ENCODE measurements at places on chromosomes 7 and 10.

GRCh38 chr7:40248681-40249080 is 113.9 kb downstream of the SUGCT start:
- no peak for ATAC-seq

GRCh38 chr10:4270116-4270515 is 485.1 kb upstream of the KLF6 start:
- ATAC-seq, result no peak

DNA sequence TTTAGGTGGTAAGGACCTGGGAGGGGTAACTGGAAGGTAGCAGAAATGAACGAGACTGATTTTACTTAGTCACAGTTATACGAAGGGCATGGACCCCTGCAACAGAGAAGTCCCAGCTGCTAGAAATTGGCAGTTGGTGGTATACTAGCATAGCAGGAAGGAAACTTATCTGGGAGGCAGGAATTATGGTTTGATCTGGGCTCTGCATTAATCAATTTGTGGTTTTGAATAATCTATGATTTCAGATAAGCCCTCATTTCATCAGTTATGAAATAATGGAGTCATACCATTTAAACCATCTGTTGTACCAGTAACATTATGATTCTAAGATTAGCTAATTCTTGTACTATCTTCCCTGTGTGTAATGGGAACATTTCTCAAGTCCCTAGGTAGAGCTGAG is 54.0 kb upstream of the TMEM229A start:
- ATAC-seq, result no peak

DNA sequence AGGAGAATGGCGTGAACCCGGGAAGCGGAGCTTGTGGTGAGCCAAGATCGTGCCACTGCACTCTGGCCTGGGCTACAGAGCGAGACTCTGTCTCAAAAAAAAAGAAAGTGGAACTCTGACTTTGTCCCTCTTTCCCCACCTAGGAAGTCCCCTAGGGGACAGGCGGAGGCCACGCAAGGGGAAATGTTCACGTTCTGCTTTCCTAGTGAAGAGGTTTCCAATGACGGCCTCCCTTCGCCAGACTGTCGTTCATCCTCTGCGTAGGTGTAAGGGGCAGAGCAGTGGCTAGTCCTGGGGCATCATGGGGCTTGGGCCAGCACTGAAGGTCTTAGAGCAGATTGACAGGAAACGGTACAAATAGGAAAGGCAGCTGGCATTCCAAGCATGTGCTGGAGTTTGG is 30.6 kb downstream of the SUFU start:
- no peak for ATAC-seq

DNA sequence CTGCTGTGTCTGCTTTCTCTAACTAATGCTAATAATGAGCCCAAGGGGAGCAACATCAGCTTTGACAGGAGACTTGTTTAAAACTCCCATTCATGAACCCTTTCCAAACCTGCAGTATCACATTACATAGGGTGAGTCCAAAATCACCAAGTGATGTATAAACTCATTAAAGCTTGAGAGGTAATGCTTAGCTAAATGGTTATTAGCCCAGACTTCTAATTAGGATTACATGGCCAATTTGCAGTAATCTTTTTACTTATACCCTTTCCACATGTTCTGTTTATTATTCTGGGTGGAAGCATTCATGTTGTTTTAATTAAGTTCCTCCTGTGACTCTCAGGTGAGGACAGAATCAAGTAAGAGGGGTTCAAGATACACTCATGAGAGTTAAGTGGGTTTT is 17.5 kb downstream of the ZNF138 start:
- ATAC-seq, result no peak

GRCh38 chr10:34131152-34131551 is 683.9 kb downstream of the PARD3 start:
- ATAC-seq, result no peak

- no peak for ATAC-seq
These were observed 422.0 kb downstream of the CALN1 start for GRCh38 chr7:71990138-71990462.

DNA sequence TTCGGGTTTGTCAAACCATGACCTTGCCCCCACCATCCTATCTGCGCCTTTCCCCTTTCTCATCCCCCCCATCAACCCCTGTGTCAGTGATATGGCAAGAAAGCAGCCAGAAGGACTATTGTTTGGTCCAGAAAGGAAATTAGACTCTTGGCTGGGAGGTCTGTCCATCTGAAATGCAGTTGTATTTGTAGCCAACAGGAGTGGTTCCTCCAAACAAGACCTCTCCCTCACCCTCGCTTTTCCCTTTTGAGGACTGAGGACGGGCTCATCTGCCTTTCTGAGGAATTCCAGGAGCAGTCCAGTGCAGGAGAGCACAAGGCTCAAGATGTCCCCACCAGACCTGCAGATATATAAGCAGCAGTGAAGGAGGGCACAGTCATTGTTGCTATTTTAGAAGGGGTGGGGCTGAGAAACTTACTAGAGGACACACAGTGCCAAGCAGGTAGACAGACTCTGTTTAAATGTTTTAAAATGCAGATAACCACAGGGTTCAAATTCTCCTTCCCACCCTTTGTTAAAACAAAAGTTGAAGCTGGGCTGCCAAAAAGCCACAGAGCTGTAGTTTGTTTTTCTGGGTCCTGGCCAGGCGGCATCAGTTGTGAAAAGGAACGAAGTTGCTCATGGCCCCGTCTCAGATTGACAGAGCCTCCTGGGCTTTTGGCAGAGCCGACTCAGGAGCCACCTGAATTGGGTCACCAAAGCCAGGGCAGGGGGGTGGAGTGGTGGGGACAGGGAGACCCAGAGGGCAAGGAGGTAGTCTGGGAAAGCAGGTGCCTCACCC is 37.3 kb downstream of the CYP17A1 start:
- ATAC-seq, result no peak

DNA sequence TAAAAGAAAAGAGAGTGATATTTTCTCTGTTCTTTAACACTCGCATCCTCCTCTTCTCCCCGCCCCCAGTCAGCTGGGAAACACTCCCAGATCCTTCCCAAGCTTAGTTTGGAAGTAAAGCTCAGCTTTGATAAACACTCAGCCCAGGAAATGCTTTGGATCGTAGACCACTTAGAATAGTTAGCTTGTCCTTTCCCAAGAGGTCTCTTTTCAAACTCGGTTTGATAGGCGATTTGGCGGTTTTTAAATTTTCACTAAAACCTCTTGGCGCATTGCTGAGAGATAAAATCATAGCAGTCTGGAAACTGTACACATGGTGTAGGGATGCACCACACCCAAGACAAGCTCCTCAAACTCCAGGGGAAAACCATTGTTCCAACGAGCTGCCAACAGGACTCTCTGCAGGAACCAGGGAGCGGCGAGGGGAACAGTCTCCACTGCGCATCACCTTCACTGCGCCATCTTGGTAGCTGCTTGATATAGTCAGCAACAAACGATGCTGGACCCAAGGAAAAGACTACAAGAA is 22.3 kb downstream of the SMURF1 start:
- no peak for ATAC-seq

DNA sequence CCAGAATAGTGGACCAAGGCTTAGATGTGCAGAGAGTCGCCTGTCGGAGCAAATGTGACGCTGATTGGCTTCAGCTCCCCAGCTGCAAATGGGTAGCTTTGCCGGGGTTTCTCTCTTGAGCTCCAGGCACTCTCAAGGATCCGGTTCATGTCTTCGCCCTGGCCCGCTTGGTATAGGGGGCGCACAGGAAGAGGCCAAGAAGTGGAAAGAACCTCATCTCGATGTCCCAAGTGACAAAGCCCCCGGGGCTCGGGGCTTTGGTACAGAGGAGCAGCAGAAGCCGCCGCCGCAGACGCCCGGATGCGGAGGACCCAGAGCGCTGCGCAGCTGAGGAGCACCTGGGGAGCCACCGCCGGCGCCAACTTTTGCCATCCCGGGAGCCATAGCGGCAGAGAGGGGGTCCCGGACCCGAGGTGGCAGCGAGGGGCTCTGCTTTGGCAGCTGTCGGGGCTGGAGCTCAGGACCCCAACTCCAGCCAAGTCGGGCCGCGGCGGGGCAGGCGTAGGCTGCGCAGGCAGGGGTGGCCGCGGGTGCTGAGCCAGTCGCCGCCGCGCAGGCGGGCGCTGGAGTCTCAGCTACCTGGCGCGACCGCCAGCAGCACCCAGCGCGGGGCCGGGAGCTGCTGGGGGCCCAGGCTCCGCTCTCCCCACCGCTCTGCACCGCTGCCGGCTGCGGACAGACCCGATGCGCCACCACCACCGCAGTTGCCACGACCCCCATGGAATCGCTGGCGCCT is 466.6 kb downstream of the XPNPEP1 start:
- ATAC-seq, result no peak

DNA sequence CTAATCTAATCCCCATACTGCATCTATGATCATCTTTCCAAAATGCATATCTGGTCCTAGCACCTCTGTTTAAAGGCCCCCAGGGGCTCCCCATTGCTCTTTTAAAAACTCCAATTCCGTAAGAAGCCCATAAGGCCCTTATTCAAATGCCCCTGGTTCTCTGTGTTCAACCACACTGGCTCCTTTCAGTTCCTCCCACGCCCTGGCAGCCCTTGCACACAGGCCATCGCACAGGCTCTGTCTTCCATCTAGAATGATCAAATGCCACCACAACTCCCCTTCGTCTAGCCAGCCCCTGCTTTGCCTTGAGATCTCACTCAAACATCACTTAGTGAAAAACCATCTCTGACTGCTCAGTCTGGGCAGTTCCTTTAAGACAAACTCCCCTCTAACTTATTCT is 112.9 kb upstream of the LYZL2 start:
- ATAC-seq, result peak; percentile 49

- ATAC-seq, result peak; percentile 43
These were observed at the start of gene TMEM243 for GRCh38 chr7:87219545-87220025. TSS of gene TMEM243 (minus strand) at chr7:87219732. CDS start at chr7:87219503, 229 bp downstream.

- ATAC-seq, result no peak
These were observed 49.4 kb upstream of the BET1 start for GRCh38 chr7:94053532-94053931.

- peak; percentile 79 for ATAC-seq
These were observed at the start of gene JMJD1C for GRCh38 chr10:63465293-63466143. TSS of gene JMJD1C (minus strand) at chr10:63465977. CDS start at chr10:63465662, 315 bp downstream.

DNA sequence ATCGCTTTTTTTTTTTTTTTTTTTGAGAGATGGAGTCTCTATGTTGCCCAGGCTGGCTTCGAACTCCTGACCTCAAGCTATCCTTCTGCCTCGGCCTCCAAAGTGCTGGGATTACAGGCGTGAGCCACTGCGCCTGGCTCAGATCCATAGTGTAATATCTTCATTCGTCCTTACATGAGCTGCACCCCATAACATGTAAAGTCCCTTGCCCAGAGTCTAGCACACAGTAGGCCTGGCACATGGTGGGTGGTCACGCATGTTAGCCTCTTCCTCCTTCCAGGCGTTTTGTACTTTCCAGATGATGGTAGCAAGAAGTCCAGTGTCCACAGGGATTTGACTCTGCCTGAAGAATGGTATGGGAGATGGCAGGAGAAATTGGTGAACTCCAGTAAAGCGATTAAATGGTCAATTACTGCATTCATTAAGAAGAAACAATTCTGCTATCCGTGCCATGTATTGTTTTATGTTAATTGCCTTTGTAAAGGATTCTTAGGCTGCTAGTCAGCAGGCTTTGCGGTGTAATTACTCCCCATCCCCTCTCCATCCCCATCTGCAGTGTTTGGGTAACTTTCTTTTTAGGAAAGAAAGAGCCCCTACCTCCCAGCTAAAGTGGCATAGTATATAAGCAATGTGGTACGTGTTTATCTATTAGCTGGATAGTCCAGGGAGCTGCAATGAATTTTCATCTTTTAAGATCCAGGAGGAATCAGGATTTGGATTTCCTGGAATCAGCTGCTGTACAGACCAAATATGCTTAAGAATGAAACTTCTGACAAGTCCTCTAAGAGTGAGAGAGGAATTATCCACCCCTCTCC is 1.2 kb downstream of the TPST1 start:
- no peak for ATAC-seq

DNA sequence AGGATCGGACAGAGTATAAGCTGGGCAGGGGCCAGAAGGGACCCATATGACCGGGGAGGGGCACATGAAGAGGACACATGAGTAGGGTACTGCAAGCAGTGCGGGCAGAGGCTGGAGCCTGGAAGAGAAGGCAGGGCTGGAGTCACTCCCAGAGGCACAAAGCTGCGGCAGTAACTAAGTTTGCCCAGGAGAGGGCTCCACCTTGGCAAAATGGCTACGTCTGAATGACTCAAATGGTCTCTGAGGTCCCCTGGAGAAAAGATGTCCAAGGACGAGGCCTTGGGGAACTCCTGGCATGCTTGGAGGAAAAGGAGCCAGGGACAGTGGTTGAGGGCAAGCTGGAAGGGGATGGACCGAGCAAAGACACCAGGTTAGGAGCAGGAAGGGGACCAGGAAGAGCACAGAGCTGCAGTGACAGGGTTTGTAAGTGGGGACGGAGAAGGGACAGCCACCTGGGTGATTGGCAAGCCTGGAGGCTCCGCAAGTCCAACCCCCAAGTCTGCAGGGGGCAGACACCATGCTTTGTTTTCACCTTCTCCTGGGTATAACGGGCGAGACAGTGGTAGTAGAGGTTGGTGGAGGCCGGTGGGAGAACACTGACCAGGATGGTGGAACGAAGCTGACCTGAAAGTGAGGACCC is 43.1 kb upstream of the LBX1 start:
- ATAC-seq, result no peak

GRCh38 chr10:117134306-117135025 is 3.6 kb downstream of the VAX1 start:
- ATAC-seq, result no peak

- no peak for ATAC-seq
These were observed 4.7 kb downstream of the STOX1 start for GRCh38 chr10:68831961-68832455.

DNA sequence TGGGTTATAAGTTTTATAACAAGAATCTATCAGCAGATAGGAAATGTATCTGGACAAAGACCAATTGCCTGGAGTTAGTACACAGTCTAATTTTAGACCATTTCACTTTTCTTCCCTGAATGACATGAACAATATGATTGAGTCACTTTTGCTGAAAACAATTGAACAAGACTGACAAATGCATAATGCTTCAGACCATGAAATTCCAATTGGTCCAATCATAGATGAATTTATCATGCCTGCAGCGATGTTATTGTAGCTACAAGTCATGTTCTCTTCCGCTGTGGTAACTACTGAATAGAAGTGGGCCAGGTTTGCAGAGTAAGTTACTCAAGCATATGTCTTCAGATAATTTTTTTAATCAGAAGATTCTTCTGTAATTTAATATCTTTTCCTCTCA is 73.4 kb downstream of the VSTM2A start:
- ATAC-seq, result no peak

- no peak for ATAC-seq
These were observed 128.7 kb downstream of the COBL start for GRCh38 chr7:51187941-51188340.

- no peak for ATAC-seq
These were observed 102.9 kb upstream of the MYO3A start for GRCh38 chr10:25831080-25831479.

DNA sequence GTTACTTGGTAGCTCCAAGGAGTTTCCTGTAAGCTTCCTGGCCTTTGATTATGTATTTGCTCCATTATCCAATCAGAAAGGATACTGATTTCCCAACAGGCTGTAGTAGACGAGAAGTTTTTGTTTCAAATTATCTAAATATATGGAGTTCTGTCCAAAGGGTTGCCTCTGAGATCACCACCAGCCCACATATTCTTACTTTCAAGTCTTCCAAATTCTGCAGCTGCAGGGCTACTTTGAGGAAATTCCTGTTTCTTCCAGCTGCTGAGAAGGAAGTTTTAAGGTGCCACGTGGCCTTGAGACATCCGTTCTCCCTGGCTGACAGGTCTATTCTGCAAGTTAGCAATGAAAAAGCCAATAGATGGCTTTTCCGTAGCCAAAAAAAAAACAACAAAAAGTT is 286.0 kb downstream of the TWIST1 start:
- no peak for ATAC-seq
